ENCODE measurements at places on chromosomes 11 and 22. TPM values are rescaled to one million over a fixed set of nuclear protein-coding genes. Genes with fewer than 3 reads are reported as not detected.

The PHOX2A gene
- not detected for total RNA-seq

The SYT13 gene
- not detected for total RNA-seq

The POGLUT3 gene
- 43.6 TPM for total RNA-seq

The EFCAB6 gene
- 3.0 TPM for total RNA-seq

The TLCD5 gene
- 6.0 TPM for total RNA-seq

The FOLR2 gene
- not detected for total RNA-seq

The CD3E gene
- total RNA-seq = not detected
